ENCODE measurements at places on chromosomes 6 and 20. TPM values are rescaled to one million over a fixed set of nuclear protein-coding genes. Genes with fewer than 3 reads are reported as not detected.

The C6orf52 gene
- 0.56 TPM for total RNA-seq

The CYP39A1 gene
- total RNA-seq: under 0.01 TPM

The FGD2 gene
- total RNA-seq: not detected

The AURKA gene
- total RNA-seq: 88.8 TPM

The FAM209B gene
- total RNA-seq: not detected

The RBPJL gene
- not detected for total RNA-seq

The DEFB132 gene
- not detected for total RNA-seq

The ARFGEF3 gene
- total RNA-seq: 0.56 TPM

The NHLRC1 gene
- 2.1 TPM for total RNA-seq

The PDRG1 gene
- total RNA-seq: 3.7 TPM

The GCNT2 gene
- 0.19 TPM for total RNA-seq

The RCAN2 gene
- total RNA-seq: 0.85 TPM

The NKAPL gene
- 2.1 TPM for total RNA-seq

The TNXB gene
- 10.4 TPM for total RNA-seq

The SIRPA gene
- total RNA-seq: 9.9 TPM

The FAM83C gene
- total RNA-seq: under 0.01 TPM

The PARD6B gene
- 1.7 TPM for total RNA-seq

The SLC17A1 gene
- not detected for total RNA-seq

The RIN2 gene
- total RNA-seq: 35.8 TPM

The PLG gene
- not detected for total RNA-seq

The MARCKS gene
- total RNA-seq: 119 TPM

The CLVS2 gene
- total RNA-seq: not detected

The MMP24 gene
- total RNA-seq: 0.56 TPM

The OTOR gene
- not detected for total RNA-seq

The PKHD1 gene
- total RNA-seq: under 0.01 TPM

The OR12D3 gene
- not detected for total RNA-seq

The GGT7 gene
- total RNA-seq: 10.0 TPM

The TREM1 gene
- total RNA-seq: 0.19 TPM

The HSP90AB1 gene
- total RNA-seq: 531 TPM

The PDE10A gene
- total RNA-seq: 32.4 TPM

The PTK6 gene
- total RNA-seq: not detected

The GFRA4 gene
- total RNA-seq: not detected

The HCRTR2 gene
- not detected for total RNA-seq

The ANGPT4 gene
- total RNA-seq: under 0.01 TPM

The PAK5 gene
- total RNA-seq: not detected
